ENCODE measurements at places on chromosomes 1 and 21.

GRCh38 chr1:6775261-6776043, 9.8 kb upstream of the CAMTA1 start:
- no peak for DNase-seq

DNA sequence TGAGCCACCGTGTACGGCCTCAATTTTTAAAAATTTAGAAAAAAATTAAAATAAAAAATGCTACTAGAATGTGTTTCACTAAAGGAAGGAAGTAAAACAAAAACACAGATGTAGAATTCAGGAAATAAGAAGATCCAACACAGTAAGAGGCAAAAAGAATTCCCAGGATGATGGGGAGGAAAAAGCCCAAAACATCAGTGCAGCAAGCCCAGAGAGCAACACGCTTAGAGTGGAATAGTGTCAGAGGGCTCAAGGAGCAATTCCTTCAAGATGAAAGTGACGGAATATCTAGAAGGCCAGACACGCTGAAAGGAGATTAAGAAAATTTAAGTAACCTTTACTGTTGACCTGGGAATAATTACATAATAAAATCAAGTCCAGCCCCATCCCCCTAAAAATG, 80.4 kb downstream of the DAP3 start:
- DNase-seq: no peak

GRCh38 chr1:117198097-117198496, 12.6 kb downstream of the VTCN1 start:
- no peak for DNase-seq

DNA sequence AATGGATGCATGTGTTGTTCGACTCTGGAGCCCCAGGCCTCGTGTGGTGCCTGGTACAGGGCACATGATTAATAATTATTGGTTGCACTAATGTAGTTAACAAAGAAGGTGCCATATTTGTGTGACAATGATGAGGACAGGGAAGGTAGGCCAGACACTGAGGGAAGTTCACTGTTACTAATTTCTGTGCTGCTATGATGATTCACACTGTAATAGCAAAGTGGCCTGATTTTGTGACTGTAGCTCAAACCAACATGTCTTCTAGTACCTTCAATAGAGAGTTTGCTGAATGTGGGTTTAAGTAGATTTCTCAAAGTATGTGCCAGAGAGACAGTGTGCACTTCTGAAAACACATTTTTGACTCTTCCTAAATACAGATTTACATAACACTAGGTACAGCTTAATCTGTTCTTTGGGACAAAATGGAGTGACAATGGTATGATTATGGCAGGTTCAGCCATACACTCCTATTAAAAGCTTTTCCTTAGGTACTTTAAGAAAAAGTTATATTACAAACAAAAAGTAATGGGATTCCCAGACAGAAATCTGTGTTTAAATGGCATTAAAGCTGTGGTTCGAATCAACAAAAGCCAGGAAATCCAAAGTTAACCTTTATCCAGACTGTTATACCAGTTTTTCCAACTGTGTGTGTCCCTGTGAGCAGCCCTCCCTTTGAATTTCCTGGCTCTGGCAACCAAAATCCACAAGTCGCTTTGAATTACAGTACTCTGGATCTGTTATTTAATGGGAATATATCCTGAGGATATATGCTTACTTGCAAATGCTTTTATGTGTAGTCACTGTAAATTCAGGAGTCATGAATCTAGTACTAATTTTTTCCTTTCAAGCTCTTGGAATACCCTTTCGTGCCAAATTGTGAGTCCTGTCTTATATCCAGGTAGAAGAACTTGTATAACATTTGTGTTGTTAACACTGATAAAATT, 277.1 kb upstream of the SGIP1 start:
- no peak for DNase-seq

DNA sequence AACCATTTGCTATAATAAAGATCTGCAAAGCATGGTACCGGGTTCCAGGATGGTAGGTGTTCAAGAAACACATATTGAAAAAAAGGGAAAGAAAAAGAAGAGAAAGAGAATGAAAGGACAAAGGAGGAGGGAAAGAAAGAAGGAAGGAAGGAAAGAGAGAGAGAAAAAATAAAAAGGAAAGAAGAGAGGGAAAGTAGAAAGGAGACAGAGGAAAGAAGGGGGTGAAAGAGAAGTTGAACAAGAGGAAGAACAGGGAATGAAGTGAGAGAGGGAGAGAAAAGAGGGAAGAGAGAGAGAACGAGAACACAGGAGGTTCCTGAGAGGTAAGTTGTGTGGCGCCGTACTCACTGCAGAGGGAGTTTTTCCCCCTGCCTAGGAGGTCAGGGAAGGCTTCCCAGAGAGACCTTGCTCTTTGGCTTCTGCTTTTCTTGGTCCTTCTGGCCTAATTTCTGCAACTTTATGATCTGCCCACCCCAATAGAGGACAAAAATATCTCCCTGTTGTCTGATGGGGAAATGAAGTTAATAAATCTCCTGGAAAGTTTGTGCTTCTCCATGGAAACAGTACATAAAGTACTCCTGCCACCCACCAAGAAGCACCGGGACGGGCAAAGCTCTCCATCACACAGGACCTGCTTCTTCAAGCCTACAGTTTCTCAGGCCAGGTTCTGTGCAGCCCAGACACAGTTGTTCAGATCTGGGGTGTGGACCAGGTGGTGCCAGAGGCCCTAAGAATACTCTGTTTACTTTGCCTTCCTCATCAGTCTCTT, 124.8 kb downstream of the ROR1 start:
- no peak for DNase-seq

Measured in dorsolateral prefrontal cortex (tissue), 122 donors.